Suprapubic skin (tissue), 4 donors: ENCODE measurements at places on chromosomes 1 and 21. TPM values are rescaled to one million over a fixed set of nuclear protein-coding genes. Genes with fewer than 3 reads are reported as not detected.

DNA sequence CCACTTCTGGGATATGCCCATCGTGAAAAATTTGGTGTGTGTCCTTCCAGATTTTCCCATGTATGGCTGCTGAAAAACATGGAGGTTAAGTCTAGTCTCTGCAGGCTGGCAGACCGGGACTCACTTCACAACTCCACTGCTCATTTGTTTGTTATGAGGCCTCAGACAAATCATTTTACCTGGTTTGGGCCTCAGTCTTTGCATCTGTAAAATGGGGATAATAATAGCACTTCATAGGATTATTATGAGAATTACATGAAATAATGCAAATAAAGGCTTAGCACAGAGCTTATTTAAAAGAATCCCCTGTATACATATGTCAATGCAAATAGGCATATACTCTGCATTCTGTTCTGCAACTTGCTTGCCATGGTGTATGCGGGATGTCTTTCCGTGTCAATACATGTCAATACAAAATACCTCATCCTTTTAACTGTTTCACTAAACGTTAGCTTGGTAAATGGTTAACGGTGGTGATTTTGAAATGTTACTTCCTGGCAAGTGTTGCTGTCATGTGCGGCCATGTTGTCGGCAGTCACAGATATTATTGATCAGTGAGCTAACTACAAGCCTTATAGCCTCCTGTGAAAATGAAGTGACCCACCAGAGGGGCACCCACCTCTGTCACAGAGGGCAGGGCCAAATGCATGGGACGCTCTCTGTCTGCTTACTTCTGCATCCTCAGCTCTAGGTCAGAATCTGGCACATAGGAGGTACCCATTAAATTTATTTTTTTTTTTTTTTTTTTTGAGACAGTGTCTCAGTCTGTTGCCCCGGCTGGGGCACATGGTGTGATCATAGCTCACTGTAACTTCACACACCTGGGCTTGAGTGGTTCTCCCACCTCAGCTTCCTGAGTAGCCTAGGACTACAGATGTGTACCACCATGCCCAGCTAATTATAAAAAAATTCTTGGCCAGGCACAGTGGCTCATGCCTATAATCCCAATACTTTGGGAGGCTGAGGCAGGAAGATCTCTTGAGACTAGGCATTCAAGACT lies 4.3 kb downstream of the LCK start:
- H3K27ac ChIP-seq, result no peak overlapping the region
- H3K4me3 ChIP-seq, result no peak overlapping the region
- DNase-seq, result no peak
- H3K4me1 ChIP-seq, result peaks cover 3% of the 10 kb centered on the region

DNA sequence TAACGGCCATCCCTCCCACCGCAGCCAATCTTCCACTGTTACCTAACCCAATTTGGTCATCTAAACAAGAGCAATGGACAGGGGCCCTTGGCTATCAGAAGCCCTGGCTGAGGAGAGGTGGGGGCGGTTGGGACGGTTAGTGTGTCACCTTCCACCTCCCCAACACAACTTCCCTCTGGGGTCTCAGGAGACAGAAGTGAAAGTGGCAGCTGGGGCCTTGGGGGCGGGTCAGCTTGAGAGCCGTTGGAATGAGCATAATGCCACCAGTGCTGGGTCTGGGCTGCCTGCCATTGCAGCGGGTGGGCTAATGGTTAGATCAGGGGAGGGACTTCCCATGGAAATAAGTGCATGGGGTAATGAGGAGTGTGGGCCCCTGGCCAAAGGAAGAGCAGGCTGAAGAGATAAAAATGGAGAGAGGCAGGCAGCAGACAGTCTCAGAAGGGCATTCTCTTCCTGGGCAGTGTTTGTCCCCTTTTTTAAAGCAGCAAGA lies 7.9 kb downstream of the MEF2D start:
- peaks cover 100% of the 10 kb centered on the region for H3K4me1 ChIP-seq
- peaks cover 6% of the 10 kb centered on the region for H3K36me3 ChIP-seq
- no peaks in the 10 kb centered on the region for H3K27me3 ChIP-seq
- DNase-seq, result no peak
- no peak overlapping the region for H3K27ac ChIP-seq
- peak overlapping the region; percentile 22 for H3K4me3 ChIP-seq

DNA sequence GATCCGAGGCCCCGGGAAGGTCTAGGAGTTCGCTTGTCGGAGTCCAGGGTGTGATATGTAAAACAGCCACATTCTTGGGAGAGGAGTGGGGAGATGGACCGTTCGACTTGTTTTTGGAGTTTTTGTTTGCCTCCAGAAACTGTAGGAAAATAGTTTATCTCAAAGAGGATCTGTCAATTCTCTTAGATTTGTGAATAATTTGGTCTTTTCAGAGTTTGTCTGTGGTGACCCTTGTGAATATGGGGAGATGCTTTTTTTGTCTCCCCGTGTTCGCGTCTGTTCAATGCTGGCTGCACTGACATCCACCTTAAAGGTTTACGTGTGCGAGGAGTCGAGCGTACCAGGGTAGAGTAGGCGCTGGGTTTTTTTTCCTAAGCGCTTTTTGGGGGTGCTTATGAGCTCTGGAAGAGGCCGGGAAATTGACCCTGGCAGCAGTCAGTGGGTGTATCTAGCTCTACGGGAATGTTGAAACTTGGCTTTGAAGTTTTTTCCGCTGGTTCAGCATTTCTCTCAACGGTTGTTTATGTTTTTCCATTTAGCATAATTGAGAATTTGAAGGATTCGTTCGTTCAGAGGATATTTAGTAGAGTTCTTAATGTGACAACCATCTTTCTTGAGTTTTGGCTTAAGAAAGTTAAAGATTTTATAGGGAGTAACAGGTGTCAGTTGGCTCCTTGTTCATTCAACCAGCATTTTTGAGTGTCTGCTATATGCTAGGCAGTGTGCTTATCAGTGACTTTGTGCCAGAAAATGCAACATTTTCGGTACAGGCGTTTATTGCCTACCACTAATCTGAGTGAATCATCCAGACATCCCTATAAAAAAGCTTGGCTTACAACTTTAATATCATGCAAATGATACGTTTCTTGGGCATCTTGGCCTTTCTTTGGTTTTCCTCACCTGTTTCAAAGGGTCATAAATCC lies 1.2 kb downstream of the SZRD1 start:
- H3K4me3 ChIP-seq, result peak overlapping the region; percentile 91
- H3K4me1 ChIP-seq, result peaks cover 53% of the 10 kb centered on the region
- peak overlapping the region; percentile 99 for H3K27ac ChIP-seq

- DNase-seq, result no peak
- H3K27ac ChIP-seq, result no peak overlapping the region
- no peaks in the 10 kb centered on the region for H3K27me3 ChIP-seq
- peaks cover 17% of the 10 kb centered on the region for H3K4me1 ChIP-seq
- H3K36me3 ChIP-seq, result peaks cover 3% of the 10 kb centered on the region
Observed at GRCh38 chr1:114462963-114463362, 48.0 kb downstream of the TRIM33 start.

DNA sequence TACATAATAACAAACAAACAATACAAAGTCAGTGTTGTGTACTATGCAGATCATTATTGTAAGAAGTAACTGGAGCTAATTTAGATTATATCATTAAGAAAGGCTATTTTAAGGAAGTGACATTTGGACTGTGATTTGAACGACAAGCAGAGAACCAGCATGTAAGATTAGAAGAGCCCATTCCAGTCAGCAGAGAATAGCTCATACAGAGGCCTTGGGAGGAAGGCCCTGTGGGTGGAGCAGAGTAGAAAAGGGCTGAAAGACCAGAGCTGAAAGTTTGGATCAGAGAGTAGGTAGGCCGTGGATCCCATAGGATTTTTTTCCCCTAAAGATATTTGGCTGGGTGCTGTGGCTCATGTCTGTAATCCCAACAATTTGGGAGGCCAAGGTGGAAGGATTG lies 190.1 kb downstream of the OMA1 start:
- H3K27ac ChIP-seq, result no peak overlapping the region
- no peak for DNase-seq
- H3K4me1 ChIP-seq, result no peaks in the 10 kb centered on the region

GRCh38 chr21:42755766-42756579 lies 102.6 kb downstream of the PDE9A start:
- no peak overlapping the region for H3K27ac ChIP-seq
- H3K4me1 ChIP-seq, result no peaks in the 10 kb centered on the region
- peaks cover 5% of the 10 kb centered on the region for H3K27me3 ChIP-seq

The MCOLN3 gene
- total RNA-seq, result 6.8 TPM
